Fibroblast of upper back skin (primary cell): ENCODE measurements at places on chromosomes 16 and 17.

DNA sequence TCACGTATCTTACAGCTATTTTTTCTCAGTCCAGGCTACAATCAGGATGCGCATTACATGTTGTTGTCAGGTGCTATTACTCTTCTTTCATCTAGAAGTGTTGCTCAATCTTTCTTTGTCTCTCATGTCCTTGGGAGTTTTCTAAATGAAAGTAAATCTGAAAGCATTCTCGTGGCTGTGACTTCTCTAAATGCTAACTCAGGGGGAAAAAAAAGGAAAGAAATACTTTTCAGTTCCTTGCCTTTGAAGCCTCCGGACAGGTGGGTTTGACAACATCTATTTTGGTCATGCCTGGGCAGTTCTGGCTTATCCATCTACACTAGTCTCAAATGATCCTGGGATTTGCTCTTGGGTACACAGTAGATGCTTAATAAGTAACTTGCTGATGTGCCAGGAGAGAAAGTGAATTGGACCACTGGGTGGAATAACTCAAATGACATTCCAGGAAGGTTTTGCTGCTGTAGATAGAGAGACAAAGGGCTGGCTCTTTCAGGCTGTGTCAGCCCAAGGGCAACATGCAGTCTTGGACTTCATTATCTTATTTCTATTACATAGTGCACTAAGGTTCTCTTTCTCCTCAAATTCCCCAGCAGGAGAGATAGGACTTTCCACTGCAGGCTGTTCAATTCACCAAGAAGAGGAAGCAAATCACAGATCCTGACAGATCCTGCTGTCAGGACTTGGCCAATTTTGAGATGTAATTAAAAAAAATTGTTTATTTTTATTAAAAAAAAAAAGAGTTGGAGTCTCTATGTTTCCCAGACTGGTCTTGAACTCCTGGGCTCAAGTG lies 63.6 kb upstream of the NFAT5 start:
- no peak for DNase-seq

GRCh38 chr17:1040216-1040600 lies 43.3 kb downstream of the TIMM22 start:
- peak; percentile 36 for DNase-seq

GRCh38 chr16:2532494-2533141 lies 1.4 kb upstream of the CEMP1 start:
- peak; percentile 24 for DNase-seq

GRCh38 chr16:7236824-7237410 lies 95.7 kb upstream of the RBFOX1 start:
- no peak for DNase-seq

DNA sequence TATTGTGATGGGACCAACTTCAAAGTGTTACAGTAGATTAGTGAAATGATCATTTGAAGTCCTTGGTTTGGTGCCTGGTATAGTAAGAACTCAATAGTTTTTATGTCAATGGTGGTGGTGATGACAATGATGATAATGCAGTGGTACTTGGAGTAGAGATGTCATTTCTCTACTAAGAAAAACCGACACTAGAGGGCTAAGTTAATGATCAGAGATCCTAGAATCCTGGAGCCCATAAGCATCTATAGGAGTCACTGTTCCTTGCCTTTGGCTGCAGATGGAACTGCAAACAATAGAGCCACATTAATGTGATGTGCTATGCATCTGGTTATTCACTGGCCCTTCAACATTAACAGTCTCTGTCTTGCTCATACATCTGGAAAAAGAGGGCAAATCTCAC lies 103.8 kb downstream of the ANKFN1 start:
- no peak for DNase-seq

- no peak for DNase-seq
Measured at GRCh38 chr16:87575027-87575804, 27.1 kb upstream of the JPH3 start.

DNA sequence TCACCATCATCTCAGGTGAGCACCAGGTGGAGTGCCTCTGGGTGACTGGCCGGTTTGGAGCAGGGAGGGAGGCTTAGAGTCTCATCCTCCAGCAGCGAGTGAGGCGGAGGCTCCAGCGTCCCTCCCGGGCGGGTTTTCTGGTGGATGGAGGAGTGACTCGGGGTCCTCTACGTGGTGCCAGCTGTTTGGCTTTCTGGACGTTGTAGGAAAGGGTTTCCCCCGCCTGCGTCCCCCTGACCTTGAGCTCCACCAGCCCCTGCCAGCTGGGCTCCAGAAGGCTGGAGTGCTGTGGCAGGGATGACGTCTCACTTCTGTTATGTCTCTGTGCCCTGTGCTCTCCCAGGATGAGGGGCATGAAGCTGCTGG lies 522 bp downstream of the DNASE1 start:
- DNase-seq, result no peak

GRCh38 chr17:71921796-71922195 lies 199.0 kb upstream of the SOX9 start:
- DNase-seq, result no peak

- DNase-seq, result no peak
Measured at GRCh38 chr16:22400900-22401299, 26.5 kb upstream of the CDR2 start.
